ENCODE measurements at places on chromosomes 16 and 17.
A peak's percentile ranks its signal among the peaks of the same experiment; 100 is the strongest.

GRCh38 chr16:6308176-6308575 lies 1024.5 kb upstream of the RBFOX1 start:
- no peak for DNase-seq

DNA sequence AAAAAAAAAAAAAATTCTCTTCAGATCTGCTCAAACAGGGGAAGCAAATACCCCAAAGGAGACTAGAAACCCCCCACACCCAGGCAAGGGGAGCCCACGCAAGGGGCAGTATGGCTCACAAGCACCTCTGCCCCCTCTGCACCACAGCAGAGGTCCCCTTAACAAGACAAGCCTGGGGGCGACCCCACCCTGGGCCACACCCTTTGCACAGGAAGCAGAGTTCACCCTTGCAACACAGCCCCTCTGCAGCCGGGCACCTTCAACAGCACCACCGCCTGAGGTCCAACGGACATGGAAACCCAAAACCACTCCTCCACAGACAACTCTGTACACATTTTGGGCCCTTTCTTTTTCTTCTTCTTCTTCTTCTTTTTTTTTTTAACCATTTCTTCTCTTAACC lies 12.8 kb downstream of the AXIN1 start:
- DNase-seq = no peak

GRCh38 chr17:50565402-50566350 lies 5.2 kb downstream of the CACNA1G start:
- DNase-seq = no peak

DNA sequence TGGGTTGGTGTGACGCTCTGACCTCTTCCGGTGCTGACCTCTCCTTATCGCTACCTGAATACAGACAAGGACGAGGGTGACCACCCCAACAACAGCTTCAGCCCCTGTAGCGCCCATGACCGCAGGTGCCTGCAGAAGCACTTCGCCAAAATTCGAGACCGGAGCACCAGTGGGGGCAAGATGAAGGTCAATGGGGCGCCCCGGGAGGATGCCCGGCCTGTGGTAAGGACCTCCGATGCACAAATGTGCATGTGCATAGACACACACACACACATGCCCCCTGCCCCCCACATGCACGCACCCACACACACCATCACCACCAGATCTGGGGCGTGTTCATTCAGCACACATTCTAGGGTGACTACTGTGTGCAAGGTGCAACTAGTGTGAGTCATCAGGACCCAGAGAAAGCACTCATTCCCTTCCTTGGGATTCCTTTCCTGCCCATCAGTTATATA lies 9.7 kb downstream of the IGFBP4 start:
- DNase-seq = no peak

DNA sequence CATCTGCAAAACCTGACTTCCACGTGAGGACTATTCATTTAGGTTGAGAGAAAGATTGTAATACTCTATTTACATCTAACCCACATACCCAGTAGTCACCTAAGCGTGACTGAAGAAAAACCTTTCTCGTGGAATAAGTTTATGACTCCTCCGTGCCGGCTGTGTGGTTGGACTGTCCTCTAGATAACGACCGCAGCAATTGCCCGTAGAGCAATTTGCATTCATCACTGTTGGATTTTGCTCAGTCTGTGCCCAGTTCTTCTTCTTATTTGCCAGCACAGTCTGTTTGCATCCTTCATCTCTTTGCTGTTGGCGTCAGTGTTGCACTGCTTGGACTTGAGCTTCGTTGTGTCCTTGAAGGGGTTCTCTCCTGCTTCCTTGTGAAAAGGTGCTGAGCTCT lies 131.3 kb downstream of the CYB561 start:
- no peak for DNase-seq

DNA sequence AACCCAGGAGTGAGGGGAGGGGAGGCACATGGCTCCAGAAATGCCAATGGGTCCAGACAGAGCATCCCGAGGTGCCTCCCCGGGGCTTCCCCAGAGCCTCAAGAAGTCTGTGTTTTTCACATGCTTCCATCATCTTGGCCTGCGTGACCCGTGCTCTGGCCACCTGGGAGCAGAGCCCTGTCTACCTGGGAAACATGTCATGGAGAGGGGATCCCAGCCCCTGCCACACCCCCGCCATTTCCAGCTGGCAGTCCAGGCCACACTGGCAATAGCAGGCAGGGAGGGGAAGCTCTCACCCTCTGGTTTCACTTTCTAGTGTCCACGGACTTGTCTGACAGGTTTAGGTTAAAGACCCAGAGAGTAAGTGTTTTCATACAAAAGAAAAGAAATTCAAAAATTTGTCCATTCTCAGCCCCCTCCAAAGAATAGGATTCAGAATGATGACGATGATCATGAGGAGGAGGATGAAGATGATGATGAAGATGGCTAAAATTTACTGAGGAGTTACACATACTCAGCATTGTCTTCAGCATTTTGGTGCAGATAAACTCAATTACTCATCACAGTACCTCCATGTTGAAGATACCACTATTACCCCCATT lies 9.0 kb downstream of the SMIM5 start:
- DNase-seq = no peak

GRCh38 chr17:50547736-50548083 lies 736 bp downstream of the SPATA20 start:
- no peak for DNase-seq

DNA sequence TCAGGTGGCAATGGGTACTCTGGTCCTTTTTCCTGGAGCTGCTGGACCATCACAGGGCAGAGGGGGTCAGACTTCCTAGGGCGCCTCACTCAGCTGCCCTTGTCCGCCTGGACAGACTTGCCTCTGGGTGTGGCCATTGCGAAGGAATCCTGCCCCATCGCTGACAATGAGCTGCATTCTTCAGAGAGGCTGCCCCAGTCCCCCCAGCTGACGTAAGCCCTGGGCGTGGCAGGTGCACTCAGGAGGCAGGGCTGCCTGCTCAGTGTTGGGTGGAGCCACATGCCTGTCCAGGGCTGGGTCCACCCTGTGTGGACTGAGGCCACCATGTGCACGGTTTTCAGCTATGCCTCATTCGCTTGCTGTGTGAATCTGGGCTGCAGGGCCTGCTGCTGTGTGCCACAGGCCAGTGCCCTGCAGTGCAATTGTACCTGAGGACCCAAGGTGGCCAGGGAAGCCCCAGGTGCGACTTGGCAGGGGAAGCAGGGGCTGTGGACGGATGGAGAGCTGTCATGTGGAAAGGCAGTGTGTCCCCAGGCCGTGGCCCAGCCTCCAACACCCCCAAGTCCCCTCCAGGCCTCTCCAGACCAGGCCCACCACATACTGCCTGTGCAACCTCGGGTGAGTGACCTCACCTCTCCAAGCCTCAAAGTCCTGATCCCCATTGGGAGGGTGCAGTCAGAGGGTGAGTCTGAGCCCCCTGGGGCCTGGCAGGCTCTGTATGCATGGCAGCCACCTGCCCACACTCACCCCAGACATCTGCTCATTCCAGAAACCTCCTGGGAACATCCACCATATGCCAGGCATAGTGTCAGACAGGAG lies 14.0 kb upstream of the MPRIP start:
- no peak for DNase-seq

GRCh38 chr16:49365711-49366509 lies 7.7 kb upstream of the C16orf78 start:
- DNase-seq = no peak

- no peak for DNase-seq
Observed at GRCh38 chr17:80491478-80492342, 15.3 kb upstream of the NPTX1 start.

DNA sequence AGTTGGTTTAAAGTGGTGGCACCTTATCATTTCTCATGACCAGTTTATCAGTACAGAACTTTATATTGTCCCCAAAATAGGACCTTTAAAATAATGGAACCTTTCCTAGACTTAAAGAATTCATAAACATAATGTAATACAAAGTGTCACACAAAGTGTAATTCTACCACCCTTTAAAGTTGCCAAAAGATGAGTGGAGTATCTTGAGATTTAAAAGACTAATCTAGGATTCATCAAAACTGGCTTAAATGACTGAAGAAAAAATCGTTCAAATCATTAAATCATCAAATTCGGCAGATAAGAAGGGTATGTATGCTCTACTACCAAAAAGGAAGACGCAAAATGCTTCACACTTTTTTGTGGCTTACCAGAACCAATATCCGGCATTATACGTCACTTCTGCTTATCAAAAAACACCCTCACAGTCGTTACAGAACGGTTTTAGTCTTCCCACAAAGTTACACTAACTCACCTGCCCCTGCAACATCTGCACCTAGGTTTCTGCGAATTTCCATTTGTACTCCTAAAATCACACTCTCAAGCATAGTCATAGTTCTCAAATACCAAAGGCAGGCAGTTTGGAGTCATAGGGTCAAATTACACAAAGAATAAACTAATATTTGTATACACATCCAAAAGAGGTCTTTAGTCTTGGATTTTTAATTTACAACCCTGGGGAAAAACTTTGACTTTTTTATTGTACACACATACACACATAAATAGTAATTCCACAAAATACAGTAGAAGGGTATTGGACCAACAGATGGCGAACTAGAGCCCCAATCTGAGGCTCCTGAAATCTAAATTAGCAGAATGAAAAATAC lies 1.4 kb upstream of the KANSL1 start:
- peak; percentile 46 for DNase-seq

GRCh38 chr16:81676883-81677737 lies 102.0 kb upstream of the PLCG2 start:
- DNase-seq = no peak

GRCh38 chr16:4051591-4051990 lies 64.7 kb downstream of the ADCY9 start:
- no peak for DNase-seq

DNA sequence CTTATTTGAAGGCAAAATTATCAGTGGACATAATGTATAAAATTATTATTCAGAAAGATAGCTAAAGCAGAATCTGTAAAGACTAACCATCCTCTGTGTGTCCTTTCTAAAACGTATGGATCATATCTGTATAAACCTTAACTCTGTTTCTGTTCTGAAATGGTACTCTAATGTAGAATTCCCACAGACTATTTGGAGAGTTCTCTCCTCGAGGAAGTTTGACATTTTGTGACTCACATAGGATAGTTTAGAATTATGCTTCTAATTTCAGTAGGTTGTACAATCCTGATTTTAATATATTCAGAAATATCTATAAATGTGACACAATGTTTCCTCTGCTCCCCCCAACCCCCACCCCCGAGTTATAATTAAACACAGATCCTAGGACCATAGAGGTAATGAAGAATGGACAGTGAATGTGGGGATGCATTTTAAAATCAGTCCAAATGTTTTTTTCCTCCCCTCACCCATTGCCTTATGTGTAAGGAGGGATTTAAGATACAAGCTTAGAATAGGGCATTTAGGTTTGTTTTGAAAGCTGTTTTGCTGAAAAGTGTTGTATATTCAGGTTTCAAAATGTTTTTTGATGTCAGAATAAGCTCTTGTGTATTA lies 66.8 kb downstream of the BCAS3 start:
- no peak for DNase-seq

DNA sequence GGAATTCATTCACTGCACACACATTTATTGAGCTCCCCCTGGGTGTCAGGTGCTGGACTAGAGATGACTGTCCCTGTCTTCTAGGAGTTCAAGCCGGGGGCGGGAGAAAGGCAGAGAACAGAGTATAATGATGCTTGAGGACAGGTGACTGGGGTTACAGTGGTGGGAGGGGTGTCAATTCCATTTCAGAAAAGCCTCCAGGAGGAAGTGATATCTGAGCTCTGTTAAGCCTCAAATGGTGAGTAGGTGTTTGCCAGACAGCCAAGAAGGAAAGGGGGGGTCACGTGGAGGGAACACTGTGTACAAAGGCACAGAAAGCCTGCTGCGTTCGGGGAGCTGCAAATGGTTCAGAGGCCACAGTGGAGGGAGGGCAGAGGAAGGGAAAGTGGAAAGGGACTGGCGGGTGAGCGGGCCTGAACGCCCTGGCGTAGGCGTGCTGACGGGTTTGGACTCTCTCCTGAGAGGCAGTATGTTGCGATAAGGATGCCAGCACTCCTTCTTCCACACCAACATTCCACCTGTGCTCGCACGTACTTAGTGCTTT lies 9.7 kb upstream of the NXPH3 start:
- no peak for DNase-seq

GRCh38 chr17:4607773-4608187 lies 23.5 kb downstream of the SMTNL2 start:
- DNase-seq = no peak

DNA sequence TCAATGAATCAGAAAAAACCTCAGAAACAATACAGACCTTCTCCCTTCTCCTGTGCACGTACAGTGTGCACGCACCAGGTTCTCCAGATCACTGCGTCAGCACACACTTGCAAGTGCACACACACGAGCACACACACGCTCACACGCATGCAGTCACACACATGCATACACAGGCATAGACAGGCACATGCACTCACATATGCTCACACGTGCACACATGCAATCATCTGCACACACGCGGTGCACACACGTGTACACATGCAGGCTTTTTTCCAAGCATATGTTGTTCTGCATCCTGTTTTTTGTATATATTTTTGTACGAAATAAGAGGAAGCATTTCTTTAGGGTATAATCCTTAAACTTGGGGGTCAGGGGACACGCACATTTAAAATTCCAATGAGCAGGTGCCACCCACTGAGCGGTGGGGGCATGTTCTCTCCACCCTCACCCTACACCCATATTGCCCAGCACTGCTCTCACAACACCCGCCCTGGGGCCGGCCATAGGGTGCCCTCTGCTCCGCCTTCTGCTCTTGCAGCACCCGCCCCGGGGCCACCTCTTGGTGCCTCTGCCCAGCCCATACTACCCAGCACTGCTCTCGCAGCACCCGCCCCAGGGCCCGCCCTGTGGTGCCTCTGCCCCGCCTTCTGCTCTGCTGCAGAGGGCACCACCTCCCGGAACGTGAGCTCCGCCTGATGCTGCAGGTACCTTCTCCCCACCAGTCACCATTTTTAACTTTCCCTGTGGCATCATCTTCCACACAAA lies 20.9 kb downstream of the KLHDC4 start:
- no peak for DNase-seq

- no peak for DNase-seq
Observed at GRCh38 chr16:5776876-5777275, 679.3 kb upstream of the EEF2KMT start.

- no peak for DNase-seq
Observed at GRCh38 chr17:69959283-69959682, 115.7 kb upstream of the KCNJ16 start.

GRCh38 chr16:62224646-62225209 lies 188.5 kb upstream of the CDH8 start:
- no peak for DNase-seq

- no peak for DNase-seq
Observed at GRCh38 chr17:34721326-34721725, 141.9 kb downstream of the TMEM132E start.

DNA sequence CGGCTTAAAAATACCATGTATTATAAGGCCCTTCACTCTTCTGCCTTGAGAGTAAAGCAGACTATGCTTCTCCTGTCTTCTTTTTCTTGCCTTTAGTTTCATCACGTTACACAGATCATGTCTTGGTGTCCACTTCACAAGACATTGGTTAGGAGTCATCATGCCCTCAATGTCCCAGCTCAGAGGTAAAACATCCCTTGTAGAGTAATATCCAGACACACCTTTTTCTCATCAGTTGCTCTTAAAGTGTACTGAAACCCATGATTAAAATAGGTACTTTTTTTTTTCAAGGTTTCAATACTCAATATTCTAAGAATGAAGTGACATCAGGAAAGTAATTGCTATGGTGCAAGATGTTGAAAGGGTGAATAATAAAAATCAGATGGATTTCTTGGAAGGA lies 267.8 kb downstream of the PMP22 start:
- DNase-seq = no peak

GRCh38 chr16:88939245-88939971 lies 37.6 kb downstream of the CBFA2T3 start:
- no peak for DNase-seq

- no peak for DNase-seq
Observed at GRCh38 chr17:13827118-13827517, 225.4 kb upstream of the HS3ST3A1 start.
